Stimulated activated CD4-positive, alpha-beta T cell treated with anti-CD3 and anti-CD28 coated beads, Interleukin-1b, Interleukin-23, amount 100 ng/mL, for 24 hours (primary cell): ENCODE measurements at places on chromosomes 16 and 17.
A peak's percentile ranks its signal among the peaks of the same experiment; 100 is the strongest.

DNA sequence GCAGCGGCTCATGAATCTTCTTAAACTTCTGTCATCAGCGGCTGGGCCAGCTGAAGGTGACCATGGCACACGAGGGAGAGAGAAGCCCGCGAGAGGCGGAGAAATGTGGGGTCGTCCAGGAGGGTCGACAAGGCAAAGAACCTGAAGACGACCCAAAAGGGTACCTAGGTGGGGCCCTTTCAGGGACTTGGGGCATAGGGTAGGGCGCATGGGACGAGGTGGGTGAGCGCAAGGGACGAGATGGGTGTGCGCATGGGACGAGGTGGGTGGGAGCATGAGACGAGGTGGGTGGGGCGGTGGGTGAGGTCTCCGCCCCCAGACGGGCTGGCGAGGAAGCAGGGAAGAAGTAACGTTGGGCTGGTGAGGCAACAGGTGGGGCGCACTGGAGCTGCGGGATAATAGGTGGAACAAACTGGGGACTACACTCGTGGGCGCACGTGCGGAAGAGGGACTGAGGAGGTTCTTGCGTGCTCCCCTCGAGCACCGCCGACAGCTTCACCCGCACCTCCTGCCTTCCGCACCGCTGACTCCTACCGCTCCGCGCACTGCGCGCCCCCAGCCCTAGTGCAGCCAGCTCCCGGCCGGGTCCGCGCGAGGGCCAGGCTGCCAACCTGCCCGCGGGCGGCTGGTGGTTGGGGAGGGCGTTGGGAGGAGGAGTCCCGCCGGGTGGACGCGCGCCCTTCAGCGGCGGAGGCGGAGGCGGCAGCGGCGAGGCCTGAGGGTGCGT is 23.2 kb upstream of the CRYM start:
- peak; percentile 29 for DNase-seq

DNA sequence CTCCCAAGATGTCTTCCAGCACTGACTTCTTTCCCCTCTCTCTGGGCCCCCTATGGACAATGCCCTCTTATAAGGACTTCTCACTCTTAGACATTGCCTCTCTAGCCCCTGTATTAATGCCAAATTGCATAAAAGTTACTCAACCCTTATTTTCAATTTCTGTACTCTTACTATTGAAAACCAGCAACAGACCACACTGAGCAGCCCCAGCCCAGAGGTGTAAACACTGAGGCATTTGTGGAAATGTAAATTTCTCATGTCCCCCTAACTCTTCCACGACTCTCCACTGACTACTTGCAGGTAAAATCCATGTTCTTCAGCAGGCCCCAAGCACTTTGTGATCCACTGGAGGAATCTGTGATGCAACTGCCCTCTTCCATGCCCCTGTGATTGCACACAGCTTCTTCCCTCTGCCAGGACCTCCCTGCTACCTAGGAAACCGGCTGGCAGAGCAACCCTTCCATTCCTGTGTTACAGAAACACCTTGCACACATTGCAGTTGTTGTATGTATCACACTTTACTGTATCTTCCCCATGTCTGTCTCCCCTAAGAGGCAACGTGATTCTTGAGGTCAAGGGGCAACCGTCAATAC is 4.4 kb downstream of the N4BP1 start:
- no peak for DNase-seq

DNA sequence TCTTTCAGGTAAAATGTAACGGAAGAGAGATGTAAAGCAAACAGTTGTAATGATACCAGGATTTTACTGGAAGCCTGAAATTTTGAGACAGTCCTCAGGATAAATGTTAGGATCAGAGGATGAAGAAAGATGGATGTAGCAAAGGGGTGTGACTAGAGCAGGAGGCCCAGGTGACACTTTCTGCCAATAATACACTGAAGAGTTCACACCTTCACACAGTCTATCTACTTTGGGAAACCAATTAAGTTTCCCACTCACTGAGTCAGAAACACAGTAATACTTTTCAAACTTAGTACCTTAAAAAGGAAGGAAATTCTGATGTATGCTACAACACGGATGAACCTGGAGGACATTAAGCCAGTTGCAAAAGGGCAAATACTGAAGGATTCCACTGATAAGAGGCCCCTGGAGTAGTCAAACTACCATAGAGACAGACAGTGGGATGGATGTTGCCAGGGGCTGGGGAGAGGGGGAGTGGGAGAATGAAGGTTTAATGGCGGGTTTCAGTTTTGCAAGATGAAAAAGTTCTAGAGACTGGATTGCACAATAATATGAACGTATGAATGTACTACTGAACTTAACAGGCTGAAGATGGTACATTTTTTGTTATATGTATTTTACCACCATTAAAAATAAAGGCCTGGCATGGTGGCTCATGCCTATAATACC is 62.3 kb downstream of the CYTH1 start:
- no peak for DNase-seq

- no peak for DNase-seq
Observed at GRCh38 chr16:3215601-3216262, 19.2 kb downstream of the ZNF200 start.

DNA sequence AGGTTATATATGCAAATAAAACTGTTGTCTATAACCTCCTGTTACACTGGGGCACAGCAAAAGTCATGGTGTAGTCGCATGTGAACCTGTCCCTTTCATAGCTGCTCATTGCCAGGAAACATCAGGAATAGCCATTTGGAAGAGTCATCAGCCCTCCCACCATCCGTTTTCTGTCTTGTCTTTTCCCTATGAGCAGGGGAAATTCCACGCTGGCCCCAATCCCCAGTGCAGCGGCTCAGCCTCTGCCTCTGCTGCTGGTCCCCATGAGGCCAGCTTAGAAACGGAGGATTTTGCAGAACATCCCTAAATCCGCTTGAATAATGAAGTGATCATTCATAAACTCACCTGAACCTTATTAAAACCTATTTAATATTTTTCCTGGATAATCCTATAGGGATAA is 10.5 kb downstream of the MAPT start:
- no peak for DNase-seq

- DNase-seq, result no peak
Observed at GRCh38 chr16:87679593-87680271, 77.4 kb downstream of the JPH3 start.

DNA sequence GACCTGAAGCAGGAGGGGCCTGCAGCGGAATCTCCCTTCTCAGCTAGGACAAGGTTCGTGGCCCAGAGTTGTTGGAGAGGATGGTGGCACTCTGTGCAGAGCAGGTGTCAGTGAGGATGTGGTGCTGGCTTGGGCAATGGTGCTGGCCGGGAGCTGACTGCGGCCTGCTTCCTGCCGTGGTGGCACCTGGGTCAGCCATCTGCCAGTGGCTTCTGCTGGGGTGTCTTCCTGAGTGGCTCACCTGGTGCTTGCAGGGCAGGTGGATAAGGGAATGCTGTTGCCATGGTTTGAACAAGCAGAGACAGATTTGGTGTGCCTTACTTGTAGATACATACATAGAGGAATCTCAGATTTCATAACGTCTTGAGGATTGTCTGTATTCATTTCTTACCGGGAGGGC is 69.6 kb downstream of the SEC14L1 start:
- DNase-seq, result no peak

DNA sequence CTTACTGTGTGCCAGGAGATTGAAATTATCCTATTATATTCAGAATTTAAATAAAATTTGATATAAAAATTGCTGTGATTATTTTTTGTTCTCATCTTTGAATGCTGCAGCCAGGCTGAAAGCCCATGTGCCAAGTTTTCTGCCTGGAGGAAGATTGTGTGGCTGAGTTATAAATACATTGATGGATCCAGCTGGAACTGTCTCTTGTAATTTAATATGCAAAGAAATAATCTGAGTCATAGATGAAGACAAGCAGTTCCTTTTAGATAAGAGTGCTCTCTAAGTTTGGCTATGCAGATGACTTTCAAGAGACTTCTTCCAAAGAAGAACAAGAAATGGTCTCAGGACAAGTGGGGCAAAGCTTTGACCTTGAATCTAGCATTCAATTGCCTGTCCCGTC is 871.0 kb downstream of the CDH11 start:
- no peak for DNase-seq

DNA sequence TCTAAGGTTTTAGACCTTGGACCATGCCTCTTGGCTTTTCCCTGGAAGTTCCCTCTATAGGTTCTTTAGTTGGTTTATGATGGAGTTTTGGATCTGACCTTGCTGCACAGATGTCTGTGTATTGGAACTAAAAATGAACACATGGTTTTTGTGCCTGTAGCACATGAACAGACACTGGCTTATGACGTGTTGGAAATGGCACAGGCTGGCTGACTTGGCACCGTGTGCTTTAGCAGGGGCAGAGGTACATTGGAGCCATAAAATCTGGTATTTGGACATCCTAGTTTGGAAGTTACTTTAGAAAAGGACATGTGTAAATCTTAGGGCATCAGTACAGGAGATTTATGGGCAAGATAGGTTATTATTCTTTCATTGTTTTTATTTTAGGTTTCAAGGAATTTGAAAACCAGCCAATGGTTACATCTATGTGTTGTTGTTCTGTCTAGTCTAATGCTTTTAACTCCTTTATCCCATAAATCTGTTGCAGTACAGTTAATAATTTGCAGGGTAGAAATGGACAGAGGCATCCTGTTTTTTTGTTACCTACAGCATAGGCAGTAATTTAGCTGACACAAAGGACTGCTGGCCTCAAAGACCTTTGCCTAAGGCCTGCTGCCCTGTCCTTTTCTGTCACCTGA is 6.0 kb downstream of the SOCS7 start:
- DNase-seq, result no peak

GRCh38 chr17:47615766-47616424 is 33.8 kb upstream of the KPNB1 start:
- DNase-seq, result no peak

DNA sequence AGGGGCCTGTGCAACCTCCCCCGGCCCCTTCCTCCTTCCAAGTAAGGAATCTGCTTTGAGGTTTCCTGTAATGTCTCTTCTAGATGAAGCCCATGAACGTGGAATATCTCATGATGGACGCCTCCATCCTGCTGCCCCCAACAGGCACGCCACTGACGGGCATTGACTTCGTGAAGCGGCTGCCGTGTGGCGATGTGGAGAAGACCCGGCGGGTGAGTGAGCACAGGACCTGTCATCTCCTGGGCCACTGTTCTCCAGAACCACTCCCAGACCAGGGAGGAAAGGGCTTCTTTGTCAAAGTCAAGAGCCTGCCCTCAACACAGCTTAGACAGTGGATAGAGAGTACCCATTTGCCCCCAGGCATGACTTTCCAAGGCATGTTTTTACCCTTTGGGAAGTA is 107.1 kb downstream of the CLEC16A start:
- no peak for DNase-seq

- no peak for DNase-seq
Observed at GRCh38 chr16:22681554-22682291, 132.2 kb upstream of the HS3ST2 start.
